ENCODE measurements at places on chromosomes 5 and 9. TPM values are rescaled to one million over a fixed set of nuclear protein-coding genes. Genes with fewer than 3 reads are reported as not detected.

DNA sequence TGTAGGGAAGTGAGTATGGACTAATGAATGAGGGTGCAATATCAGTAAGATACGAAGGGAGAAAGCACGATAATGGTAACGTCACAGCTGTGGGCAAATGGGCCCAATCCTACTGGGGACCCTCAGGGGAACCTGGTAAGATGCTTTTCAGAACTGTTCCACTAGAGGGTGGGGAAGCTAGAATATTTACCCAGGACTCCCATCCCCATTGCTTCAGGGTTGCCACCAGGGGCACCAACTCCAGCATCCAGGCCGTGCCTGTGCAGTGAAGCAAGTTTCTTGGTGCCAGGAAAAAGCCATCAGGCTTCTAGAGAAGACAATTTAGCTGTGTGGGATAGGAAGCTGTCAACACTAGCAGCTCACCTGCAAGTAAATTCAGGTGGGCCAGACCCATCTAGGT lies 409.3 kb downstream of the AGTPBP1 start:
- peak; percentile 86 for DNase-seq

- DNase-seq: no peak
These were observed 33.1 kb downstream of the RAB3C start for GRCh38 chr5:58615972-58616371.

DRD1 gene
- polyA plus RNA-seq: 0.11 TPM

TMEM215 gene
- 0.71 TPM for polyA plus RNA-seq

- DNase-seq: no peak
These were observed 26.6 kb upstream of the OBP2B start for GRCh38 chr9:133235549-133236222.

CARTPT gene
- polyA plus RNA-seq: not detected

- no peak for DNase-seq
These were observed 86.7 kb downstream of the PTCH1 start for GRCh38 chr9:95429948-95430620.

GRCh38 chr9:84600739-84601138 lies 68.8 kb upstream of the NTRK2 start:
- no peak for DNase-seq

DNA sequence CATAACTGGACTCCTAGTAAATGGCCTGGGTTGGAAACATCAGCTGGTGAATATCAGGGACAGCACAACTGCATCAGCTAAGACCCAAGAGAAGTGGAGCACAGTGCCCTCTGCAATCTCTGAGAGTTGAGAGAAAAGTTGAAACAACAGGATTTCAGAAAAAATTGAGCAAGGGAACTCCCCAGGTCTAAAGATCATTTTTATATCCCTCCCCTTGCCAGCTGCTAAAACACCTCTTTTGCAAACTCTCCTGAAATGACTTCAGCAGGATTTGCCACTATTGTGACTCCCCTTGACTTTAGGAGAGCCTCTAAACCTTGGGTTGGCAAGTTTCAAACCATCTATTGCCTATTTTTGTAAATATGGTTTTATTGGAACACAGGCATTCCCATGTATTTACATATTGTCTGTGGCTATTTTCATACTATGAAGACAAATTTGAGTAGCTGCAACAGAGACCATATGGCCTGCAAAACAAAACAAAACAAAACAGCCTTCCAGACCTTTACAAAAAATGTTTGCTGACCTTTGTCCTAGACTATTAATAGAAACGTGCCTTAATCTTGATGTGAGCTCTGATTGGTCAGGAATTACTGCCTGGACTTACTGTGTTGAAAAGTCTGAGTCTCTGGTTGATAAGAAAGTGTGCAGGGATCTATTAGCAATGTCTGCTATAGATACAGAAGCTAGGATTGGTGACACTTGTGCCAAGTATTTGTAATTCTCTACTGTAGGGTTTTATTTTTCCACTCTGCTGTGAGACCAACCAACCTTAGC lies 37.7 kb upstream of the PLPPR1 start:
- no peak for DNase-seq

GRCh38 chr5:14665949-14666348 lies 1.4 kb downstream of the OTULIN start:
- DNase-seq: peak; percentile 44

EXOSC2 gene
- 35.1 TPM for polyA plus RNA-seq

GRCh38 chr9:126049088-126049487 lies 277.5 kb upstream of the MVB12B start:
- no peak for DNase-seq

- DNase-seq: no peak
These were observed 25.7 kb downstream of the FAM174A start for GRCh38 chr5:100560860-100561259.

KCNV2 gene
- polyA plus RNA-seq: 0.60 TPM

DNA sequence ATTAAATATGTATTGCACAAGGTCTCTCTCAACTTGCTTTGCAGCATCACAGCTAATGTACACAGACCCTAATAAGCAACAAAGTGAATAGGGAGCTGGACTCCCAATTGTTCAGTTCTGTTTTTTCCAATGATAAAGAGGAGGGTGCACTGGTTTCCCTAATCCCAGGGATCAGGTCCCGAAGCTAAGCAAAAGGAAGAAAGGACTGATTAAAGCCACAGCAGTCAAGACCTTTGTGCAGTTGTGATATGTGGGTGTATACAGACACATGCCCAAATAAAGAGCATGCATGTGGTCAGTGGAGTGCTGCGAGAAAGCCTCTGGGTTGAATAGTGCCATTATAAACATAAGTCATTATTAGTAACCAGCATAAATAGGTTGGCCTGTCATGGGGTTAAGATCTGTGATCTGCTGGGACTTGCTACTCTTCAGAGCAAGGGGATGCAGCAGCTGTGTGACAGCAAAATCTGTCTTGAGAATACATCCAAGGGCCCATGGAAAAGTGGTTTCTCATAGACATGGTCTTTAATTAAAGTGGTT lies 1863.1 kb upstream of the WWC1 start:
- DNase-seq: no peak

DNA sequence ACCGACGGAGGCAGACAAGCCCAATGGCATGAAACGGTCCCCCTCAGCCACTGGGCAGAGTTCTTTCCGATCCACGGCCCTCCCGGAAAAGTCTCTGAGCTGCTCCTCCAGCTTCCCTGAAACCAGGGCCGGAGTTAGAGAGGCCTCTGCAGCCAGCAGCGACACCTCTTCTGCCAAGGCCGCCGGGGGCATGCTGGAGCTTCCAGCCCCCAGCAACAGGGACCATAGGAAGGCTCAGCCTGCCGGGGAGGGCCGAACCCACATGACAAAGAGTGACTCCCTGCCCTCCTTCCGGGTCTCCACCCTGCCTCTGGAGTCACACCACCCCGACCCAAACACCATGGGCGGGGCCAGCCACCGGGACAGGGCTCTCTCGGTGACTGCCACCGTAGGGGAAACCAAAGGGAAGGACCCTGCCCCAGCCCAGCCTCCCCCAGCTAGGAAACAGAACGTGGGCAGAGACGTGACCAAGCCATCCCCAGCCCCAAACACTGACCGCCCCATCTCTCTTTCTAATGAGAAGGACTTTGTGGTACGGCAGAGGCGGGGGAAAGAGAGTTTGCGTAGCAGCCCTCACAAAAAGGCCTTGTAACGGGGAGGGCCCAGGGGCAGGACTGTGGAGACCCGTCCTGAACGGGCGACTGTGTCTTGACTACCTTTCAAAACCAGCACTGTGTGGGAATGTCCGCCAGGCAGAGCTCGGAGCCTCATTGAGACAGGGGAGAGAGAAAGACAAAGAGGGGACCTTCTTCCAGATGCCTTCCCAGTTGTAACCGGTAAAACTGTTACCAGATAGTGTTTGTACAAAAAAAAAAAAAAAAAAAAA lies 29.9 kb downstream of the CD180 start:
- DNase-seq: peak; percentile 17
